ENCODE measurements at places on chromosomes 7 and 10. TPM values are rescaled to one million over a fixed set of nuclear protein-coding genes. Genes with fewer than 3 reads are reported as not detected.

The TEX36 gene
- not detected for total RNA-seq

The COL17A1 gene
- 0.19 TPM for total RNA-seq

DNA sequence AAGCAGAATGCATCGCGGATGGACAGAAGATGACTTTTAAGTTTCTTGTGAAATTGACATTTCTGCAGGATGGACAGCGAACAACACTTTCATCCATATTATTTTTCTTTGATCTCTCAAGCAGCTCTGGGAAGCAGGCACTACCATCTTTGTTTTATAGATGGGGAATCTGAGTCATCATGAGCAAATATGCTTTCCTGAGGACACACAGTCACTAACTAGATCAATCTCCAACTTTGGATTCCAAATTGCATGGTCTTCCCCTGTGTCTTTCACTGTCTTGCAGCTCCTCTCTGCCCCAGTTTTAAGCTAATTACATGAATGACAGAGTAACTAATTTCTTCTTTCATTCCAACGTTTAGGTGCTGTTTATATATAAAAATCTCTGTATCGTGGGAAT is 201.5 kb downstream of the ADAM12 start:
- DNase-seq = no peak

GRCh38 chr7:99720800-99721595 is 14.0 kb downstream of the CYP3A7 start:
- no peak for DNase-seq

The IGFBP1 gene
- total RNA-seq = not detected

DNA sequence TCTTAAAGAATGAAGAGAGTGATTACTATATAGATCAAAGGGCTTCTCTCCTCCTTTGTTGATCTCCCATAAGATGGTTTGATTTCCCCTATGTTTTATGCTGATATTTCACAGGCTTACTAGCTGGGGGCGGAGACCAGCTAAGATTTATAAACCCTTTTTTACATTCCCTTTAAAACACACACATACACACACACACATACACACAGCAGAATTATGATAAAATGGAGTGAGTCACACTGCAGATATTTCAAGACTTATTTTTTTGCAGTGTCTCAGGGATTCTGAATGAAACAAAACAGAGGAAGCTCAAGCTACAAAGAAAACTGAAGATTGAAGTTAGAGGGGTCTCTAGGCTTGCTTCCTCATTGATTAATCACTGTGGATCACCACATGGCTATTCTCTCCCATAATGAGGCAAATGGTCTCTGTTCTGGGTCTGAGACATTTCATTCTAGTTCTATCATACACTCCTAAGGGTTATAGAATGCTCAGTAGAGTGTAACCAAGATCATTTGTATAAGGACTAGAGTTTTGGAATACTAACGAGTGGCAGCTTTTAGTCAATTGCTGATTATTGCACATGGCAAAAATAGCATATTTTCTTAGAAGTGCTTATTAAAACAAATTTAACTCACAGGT is 18.6 kb downstream of the INA start:
- no peak for DNase-seq

Data from mesenteric fat pad (tissue), 1 donor.